CD4-positive, alpha-beta T cell treated with Interleukin-17A for 4 hours (primary cell): ENCODE measurements at places on chromosomes 5 and 9.
A peak's percentile ranks its signal among the peaks of the same experiment; 100 is the strongest.

DNA sequence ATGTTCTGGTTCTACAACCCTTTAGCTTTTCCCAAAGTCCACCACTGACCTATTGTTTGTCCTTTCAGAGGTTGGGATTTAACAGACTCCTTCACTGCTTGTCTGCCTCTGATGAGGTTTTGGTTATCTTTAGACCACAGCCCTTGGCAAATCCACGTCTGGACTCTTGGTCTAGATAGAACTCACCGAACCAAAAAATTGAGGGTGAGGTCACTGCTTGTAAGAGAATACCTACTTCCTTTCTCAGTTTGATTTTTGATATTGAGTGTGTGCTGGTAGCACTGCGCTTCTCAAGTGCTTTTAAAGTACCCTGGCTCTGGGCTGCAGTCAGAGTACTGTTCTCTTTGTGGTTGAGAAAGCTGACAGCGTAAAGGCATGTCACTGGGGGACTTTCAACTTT, 61.7 kb downstream of the JMY start:
- DNase-seq = no peak

- DNase-seq = no peak
Observed at GRCh38 chr5:79588696-79589095, 23.5 kb upstream of the TENT2 start.

DNA sequence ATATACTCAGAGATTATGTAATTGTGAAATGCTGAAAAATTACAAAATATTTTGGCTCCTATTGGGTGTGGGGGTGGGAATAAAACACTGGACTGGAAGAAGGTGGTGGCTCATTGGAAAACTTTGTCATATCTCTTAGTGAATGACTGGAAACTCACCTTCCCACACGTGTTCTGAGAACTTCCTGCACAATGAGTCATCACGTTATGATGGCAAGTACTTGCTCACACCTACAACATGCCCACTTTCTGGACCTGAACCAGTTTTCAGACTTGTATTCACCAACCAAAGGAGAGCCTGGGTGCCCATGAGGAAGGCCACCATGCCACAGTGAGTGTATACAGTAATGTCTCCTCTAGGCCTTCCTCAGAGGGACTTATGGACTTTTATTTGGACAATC, 294.8 kb downstream of the ASTN2 start:
- DNase-seq = no peak

DNA sequence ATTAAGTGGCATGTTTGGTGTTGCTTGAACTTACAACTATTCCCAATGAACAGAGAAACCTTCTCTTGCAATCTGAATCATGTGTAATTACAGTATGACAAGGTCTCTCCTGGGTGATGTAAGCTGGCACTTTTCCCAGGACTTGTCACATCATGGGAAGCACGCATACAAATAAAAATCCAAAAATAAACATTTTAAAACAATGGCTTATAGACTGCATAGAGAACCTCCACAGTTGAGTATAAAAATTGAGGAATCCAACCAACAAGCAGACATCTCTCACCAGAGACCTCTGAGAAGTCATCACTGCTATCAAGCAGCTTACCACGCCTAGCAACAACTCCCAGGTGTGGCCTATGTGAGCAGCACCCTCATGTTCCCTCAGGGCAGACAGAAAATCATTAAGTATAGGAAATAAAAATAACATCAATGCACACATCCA, 3.9 kb downstream of the MLLT3 start:
- peak; percentile 43 for DNase-seq

DNA sequence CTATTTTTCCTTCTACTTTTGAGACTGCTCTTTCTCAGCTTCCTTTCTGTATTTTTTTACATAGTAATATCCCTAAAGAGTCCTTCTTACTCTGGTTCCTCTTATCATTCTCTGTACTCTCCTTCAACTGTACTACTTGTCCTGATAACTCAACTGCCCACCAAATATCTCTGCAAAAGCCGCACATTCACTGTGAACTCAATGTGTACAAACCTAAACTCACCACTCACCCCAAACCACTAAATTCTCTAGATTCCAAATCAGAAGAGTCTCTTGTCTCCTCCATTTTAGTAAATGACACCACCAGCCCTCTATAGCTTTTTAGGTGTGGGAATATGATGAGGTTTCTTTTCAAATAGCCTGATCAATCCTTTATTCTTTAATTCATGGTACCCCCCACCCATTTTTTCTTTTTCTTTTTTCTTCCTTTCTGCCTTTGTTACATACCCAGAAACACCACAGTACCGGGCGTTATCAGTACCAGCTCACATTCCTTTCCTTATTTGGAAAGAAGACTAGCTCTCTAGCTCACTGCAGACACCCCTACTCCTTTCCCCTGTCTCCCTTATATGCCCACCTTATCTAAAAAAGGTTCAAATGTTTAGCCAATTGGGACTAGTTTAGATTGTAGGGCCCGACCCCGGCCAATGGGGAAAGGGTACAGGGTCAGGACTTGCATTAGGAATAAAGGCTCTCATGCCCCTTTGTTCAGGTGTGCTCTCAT, 63.1 kb upstream of the RANBP6 start:
- DNase-seq = no peak

DNA sequence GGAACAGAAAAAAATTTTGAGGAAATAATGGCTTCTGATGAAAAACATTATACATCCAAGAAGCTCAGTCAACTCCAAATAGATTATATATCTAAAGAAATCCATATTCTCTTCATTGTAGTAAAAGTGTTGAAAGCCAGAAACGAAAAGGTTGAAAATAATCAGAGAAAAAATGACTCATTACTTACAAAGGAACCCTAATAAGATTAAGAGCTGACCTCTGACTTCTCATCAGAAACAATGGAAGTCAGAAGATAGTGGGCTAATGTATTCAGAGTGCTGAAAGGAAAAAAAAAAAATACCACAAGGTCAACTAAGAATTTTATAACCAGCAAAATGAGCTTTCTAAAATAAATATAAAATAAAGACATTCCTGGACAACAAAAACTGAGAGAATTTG, 60.0 kb downstream of the HSD17B4 start:
- DNase-seq = no peak

- DNase-seq = peak; percentile 73
Observed at GRCh38 chr5:1255081-1255561, 29.9 kb downstream of the SLC6A18 start.

DNA sequence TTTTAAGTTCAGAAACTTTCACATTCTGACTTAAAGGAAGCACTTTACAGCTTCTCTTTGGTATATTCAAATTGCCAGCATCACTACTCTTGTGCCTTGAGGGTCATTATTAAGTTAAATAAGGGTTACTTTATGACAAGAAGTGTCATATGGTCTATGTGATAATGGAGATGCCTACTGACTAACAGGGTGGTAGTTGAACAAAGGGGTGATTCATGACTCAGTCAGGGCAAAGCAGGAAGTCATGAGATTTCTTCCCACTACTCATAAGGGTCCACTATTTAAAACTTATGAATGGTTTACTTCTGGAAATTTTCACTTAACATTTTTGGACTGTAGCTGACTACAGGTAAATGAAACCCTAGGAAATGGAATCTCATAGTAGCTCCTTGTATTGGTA, 938.3 kb upstream of the PTPRD start:
- DNase-seq = no peak

- no peak for DNase-seq
Observed at GRCh38 chr5:58439094-58439644, 20.7 kb downstream of the PLK2 start.

DNA sequence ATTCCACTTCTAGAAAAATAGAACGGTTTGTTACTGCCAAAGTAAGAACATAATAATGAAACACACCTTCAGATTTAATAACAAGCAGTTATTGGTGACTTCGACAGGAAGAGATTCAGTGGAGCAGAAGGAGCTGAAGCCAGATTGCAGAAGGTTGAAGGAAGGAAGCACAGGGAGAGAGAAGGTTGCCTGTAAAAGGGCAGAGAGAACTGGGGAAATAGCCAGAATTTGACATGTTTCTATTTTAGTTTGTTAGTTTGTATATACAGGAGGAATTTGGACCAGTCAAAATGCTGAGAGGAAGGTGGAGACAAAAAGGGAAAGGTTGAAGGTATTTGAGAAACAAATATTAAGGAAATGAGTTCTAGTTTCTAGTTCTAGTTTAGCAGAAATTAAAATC, 269.2 kb upstream of the ELAVL2 start:
- no peak for DNase-seq

- DNase-seq = no peak
Observed at GRCh38 chr9:130523921-130524320, 55.5 kb upstream of the FUBP3 start.

DNA sequence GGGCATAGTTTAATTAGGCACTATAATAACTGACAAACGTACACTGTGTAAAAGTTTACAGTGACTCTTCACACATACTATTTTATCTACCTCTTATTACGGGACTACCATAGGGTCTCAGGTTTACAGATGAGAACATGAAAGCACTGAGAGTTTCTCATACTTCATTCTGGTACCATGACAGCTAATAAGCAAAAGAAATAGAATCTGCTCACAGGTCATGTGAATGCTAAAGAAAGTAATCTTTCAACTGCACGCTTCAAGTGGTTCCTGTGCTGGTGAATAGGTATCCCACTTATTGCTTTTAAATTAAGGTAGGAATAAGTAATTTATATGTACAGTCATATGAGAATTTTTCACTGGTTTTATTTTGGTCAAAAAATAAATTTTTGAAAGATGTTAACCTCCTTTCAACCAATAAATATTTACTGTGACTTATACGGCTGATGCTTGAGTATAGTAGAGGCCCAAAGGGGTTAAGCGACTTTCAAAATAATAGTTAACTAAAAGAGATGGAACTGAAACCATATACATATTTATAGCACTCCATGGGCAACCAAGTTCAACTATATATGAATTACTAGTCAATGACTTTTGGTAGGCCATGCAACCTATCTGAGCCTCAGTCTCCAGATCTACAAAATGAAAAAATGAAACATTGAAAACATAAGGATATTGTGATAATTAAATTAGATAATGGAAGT, 8.1 kb downstream of the CDKN2A start:
- DNase-seq = no peak

- no peak for DNase-seq
Observed at GRCh38 chr9:3804103-3804502, 278.3 kb upstream of the RFX3 start.

GRCh38 chr5:60835554-60835953, 8.5 kb downstream of the ELOVL7 start:
- no peak for DNase-seq

DNA sequence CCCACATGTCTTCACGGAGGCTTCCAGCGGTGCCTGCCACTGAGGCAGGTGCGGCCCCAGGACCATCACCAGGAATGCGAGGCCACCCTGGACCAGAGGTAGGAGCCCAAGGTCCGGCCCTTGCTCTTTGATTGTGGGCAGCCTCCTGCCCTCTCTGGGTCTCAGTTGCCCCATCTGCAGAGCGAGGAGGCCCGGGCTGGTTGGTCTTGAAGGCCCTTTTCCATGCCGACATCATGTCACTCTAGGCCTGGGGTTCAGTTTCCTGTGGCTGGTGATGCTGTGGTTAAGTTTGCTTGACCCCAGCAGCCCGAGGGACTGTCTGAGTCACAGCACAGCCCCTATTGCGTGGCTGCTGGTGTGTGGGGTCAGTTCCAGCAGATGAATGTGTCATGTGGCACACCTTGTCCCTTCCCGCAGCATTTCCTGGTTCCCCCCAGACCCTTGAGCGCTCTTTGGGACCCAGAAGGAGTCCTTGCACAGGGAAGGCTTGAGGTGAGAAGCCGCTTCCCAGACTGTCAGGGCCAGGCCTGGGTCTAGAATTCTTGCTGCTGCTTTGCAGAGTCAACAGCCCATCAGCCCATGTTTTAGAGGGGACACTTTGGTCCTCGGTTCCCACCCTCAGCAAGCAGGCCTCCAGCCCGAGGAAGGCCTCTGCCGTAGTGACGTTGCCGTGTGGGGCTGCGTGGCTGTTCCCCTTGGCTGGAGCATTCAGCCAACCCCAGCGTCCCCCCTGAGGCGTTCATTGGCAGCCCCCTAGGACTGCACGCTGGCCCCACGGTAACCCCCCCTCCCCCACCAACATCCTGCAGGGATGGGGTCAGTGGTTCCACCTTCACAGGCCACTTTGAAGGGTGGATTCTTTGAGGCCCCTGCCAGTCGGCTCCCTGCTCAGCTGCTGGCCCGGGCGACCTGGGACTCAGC, 31.0 kb upstream of the HMCN2 start:
- no peak for DNase-seq

DNA sequence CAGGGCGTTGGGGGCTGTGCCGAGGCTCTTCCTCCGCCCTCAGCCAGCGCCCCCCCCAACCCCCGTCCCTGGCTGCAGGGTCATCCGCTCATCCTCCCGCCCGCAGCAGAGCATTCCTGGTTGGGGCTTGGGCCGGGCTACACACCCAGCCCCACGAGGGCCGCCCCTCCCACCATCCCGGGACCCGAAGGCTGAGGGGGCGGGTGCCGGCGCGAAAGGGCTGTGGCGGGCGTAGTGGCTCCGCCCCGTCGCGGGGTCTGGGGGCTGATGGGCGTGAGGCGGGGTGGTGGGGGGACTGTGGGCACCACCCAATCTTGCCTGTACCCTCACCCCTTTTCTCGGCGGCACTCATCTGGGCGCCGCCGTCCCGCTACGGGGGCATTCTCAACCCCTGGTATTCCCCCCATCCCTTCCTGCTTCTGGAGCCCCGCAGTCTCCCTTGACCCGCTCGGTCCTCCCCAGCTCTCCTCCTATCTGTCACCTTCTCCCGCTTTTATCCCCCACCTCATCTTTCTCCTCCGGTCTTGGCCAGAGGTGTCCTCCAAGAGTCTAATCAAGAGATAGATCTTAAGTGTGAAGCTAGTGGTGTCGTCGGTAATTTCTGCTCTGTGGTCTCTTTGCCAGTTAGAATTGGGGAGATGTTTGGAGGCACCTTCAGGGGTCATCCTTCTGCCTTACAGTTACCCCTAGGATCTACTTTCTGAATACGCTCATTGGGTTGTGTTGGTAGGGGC, 1.6 kb downstream of the FER start:
- DNase-seq = no peak

DNA sequence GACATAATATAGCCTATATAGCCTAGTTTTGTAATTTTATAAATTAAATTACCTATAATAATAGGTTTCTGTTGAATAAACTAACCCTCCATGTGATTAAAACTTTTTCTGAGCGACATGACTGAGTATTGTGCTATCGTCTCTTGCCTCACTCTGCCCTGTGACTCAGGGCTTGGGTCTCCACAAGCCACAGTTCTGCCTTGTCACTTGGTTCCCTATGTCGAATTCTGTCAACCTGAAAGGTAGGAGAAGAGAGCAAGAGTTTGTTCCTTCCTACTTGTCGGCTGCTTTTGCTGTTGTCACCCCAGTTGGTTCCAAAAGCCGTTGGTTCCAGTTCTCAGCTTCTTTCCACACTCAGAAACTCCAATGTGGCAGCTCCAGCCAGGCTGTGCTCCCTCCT, 285.9 kb downstream of the PSAT1 start:
- DNase-seq = no peak

DNA sequence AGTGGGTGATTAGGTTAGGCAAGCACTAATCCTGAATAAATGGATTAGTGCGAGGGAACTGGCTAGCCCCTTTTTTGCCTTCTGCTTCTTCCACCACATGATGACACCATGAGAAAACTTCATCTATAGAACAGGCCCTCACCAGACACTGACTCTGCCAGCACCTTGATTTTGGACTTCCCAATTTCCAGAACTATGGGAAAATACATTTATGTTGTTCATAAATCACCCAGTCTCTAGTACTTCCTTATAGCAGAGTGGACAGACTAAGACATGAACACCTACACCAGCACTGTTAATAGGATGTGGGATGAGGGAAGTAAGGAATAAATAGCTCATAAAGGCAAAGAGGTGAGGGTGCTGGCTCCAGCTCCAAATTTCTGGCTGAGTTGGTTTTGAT, 1.4 kb downstream of the ZNF622 start:
- DNase-seq = no peak

GRCh38 chr9:34782372-34782771, 72.4 kb upstream of the CCL21 start:
- no peak for DNase-seq
